ENCODE measurements at places on chromosomes 7 and 10.

- no peak for DNase-seq
Measured at GRCh38 chr10:62839590-62839989, 23.4 kb upstream of the EGR2 start.

GRCh38 chr7:108452707-108453106 is 3.5 kb downstream of the NRCAM start:
- DNase-seq, result no peak

- peak; percentile 64 for DNase-seq
Measured at GRCh38 chr10:24897326-24897926, 55.0 kb downstream of the PRTFDC1 start.

- no peak for DNase-seq
Measured at GRCh38 chr7:99560834-99561736, 2.6 kb downstream of the ZNF655 start.

DNA sequence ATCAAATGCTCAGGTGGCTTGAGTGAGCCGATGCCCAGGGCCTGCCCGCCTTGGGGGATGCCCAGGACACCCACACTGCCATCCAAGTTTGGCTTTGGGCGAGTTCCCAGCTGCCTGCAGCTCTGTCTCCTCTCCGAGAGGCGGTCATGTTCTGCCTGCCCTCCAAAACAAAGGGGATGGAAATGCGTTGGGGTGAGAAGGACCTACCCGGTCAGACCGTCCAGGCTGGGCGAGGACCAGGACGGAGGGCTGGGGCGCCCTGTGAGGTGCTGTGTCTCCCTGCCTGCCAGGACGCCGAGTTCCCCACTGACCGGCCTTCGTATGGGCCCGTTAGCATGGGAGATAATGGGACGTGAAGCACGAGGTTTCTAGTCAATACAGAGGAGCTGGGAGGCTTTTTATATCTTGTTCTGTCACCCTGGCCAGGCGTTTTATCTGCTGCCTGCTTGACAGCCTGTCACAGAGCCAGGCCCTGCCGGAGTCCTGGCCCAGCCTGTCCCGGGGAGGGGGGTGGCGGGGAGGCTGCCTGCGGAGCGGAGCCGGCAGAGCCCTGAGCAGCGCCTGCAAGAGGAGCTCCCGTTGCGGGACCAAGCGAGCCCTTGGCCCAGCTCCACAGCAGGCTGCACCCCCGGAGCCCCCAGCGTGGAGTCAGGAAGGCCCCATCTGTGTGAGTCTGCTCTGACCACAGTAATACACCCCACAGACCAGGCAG is 22.0 kb upstream of the ELFN1 start:
- no peak for DNase-seq

GRCh38 chr10:74589851-74590250 is 236.5 kb upstream of the KAT6B start:
- no peak for DNase-seq

DNA sequence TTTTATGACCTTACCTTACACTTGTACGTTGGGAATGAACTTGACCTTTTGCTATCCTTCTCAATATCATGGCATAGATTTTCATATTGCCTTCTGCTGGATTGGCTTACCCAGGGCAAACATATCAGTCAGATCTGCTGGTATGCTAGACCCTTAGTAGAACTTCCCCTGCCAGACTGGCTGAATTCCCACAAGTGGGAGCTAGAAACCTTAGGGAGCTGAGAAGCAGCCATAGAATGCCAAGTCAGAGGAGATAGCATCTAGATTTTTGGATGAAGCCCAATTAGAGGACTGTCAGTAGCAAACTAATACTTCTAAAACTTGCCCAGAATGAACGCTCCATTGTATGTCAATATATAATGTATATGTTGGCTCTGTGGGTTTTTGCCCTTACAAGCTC is 385.0 kb downstream of the NXPH1 start:
- DNase-seq, result no peak

- DNase-seq, result no peak
Measured at GRCh38 chr7:94179466-94179865, 175.3 kb upstream of the BET1 start.

DNA sequence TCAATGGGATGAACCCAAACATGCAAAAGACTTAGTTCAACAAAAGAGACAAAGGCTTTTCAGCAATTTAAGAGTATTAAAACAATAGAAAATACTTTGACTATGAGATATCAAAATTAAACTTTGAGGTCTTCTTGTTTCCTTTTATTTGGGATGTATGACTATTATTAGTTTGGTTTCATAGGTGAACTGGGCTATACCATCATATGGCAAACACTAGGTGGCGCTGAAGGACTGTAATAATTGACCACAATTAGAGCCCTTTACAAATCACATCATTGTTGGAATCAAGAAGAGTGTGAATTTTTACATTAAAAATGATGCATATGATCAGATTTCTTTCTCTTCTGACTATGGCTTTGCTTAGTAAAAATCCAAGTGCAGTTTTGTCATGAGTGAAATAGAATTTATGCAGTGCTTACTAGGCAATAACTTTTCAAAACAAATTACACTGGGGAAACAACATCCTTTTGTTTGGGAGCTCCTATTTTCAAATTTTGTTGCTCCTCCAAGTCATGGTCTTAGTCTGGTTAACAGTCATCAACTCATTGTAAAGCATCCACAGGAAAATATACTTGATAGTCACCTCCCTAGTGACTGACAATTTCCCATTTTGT is 14.7 kb upstream of the NXPH1 start:
- DNase-seq, result peak; percentile 62
